Right forelimb (tissue), 1 donor: ENCODE measurements at places on chromosomes 13 and 19.
A peak's percentile ranks its signal among the peaks of the same experiment; 100 is the strongest.

- no peak for DNase-seq
These were observed 76.2 kb upstream of the TNFSF11 start for GRCh38 chr13:42497798-42498197.

DNA sequence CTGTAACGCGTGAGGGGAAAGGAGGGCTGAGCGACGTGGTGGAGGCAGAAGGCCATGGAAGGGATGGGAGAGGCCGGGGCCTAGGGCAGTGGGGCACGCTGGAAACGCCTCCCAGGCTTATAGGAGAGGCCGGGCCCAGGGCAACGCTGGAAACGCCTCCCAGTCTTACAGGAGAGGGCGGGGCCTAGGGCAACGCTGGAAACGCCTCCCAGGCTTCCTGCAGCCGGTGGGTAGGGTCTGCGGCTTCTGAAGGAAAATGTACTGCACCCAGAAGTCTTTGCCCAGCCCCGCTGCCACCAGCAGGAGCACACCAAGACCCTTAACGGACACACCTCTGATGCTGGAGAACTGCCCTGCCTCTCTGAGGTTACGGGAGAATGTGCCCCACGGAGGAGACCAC is 9.1 kb downstream of the CACTIN start:
- DNase-seq = no peak

DNA sequence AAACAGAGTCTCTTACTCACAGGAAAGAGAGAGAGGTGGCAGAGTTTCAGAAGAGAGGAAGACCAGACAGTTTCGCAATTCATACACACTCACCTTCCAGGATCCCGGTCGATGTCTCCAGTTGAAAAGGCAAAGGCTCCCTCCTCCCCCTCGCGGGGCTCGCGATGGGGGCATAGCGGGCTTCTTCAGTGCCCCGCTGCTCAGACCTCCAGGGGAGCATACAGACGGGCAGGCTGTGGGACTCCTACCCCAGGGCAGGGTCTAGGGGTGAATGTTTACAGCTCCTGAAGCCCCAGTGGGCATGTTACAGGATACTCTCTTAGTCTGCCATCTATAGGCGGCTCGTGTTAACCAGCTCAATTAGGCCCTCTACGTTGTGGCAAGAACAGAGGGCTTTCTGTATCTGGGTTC is 139.2 kb downstream of the SLITRK5 start:
- DNase-seq = no peak

- DNase-seq = no peak
These were observed 18.2 kb upstream of the RNF113B start for GRCh38 chr13:98195054-98195791.

DNA sequence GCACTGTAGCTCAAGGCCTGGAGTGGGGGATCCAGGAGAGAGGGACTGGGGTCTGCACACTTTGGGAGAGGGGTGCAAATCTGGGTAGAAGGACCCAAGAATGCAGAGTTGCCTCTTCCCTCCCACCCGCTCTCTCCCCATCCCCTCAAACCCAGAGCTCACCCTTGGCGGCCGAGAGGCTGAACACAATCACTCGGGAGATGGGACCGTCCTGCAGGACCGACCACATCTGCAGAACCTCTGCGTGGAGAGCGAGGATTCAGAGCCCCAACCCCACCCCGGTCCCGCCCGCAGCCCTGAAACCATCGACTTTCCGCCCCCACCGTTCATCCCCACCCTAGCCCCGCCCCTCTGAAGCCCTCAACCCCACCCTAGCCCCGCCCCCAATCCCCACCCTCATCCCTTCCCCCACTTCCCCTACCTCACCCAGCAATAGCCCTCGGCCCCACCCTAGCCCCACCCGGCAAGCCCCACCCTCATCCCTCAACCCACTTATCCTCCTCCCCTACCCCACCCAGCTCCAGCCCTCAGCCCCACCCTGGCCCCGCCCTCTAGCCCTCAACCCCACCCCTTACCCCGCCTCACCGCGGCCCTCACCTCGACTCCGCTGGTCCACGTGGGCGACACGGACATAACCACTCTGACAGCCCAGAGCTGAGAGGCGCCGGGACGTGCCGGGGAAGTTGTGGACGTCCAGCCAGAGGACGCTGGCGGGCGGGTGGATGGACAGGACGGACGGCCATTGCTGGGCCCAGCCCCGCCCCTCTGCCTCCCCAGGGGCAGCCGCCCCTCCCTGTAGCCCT is 4.1 kb downstream of the KPTN start:
- no peak for DNase-seq

DNA sequence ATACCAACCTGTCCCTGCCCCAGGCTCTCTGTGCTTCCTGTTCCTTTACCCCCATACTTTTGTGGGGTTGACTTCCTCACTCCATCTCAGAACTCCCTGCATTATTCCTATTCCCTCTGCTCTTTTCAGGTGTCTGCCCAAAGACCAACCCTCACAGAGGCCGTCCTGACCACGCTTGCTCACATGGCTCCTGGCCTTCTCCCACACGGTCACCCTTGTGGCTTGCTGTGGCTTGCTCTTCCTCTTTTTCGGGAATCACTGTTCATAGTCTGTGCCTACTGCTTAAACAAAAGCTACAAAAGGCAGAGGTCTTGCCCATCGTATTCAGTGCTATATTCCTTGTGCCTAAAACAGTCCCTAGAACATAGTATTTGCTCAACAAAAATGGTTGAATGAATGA is 25.2 kb upstream of the ARGLU1 start:
- no peak for DNase-seq

DNA sequence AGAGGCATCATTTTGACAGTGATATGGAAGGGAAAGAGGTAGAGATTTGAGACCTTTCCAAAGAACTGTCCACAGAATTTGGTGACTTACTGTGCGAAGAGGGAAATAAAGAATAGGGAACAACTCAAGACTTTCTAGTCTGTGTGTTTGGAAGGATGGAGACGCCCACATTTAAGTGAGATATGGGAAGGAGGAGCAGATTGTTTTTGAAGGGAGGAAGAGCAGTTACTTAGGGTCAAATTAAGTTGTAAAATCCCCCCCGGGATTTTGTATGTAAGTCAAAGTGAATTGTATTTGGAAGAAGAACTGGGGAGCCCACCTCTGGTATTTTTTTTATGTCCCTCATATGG is 1.2 kb downstream of the USPL1 start:
- no peak for DNase-seq

- no peak for DNase-seq
These were observed 1.2 kb upstream of the TMC4 start for GRCh38 chr19:54173951-54174834.

- peak; percentile 68 for DNase-seq
These were observed at the start of gene KCNK6 for GRCh38 chr19:38319421-38320258. KCNK6 (plus strand) TSS chr19:38319845; CDS start chr19:38319951, 106 bp downstream.

- no peak for DNase-seq
These were observed 1576.9 kb upstream of the SPRY2 start for GRCh38 chr13:81917810-81918209.

GRCh38 chr13:90091611-90092010 is 1255.9 kb upstream of the MIR17HG start:
- DNase-seq = no peak

- DNase-seq = peak; percentile 89
These were observed at the start of gene VASP for GRCh38 chr19:45506989-45507871. VASP (plus strand) TSS chr19:45507479; CDS start chr19:45507772, 293 bp downstream.

- no peak for DNase-seq
These were observed 14.3 kb upstream of the TM9SF2 start for GRCh38 chr13:99486996-99487395.
